ENCODE measurements at places on chromosomes 6 and 20.
A peak's percentile ranks its signal among the peaks of the same experiment; 100 is the strongest.

DNA sequence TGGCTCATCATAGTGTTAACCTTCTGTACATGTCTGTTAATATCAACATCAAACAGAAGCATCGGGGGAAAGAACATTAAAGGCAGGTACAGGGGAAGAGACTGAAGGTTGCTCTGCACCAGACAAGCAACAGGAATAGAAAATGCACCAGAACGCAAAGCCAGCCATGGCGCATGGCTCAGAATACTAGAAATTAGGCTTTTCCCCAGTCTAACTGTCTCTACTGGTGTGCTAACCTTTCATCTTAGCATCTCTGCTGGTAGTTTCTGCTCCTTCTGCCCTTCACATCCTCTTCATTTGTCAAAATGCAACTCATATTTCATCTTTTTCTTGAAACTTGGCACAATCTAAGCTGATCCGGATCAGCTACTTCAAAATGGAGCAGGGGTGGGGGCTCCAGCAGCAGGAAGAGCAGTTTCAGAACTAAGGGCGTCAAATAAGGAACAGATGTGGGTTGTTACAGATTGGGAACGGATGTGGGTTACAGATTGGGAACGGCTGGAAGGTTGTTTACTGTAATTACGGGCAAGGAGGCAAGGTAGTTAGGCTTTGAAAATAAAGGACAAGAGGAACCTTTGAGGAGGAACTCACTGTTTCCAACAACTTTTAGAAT is 13.1 kb upstream of the RNASET2 start:
- peak; percentile 22 for DNase-seq

- no peak for DNase-seq
These were observed 61.6 kb downstream of the IRF4 start for GRCh38 chr6:453152-453551.

GRCh38 chr6:73694711-73695411 is 1.1 kb upstream of the CD109 start:
- no peak for DNase-seq

DNA sequence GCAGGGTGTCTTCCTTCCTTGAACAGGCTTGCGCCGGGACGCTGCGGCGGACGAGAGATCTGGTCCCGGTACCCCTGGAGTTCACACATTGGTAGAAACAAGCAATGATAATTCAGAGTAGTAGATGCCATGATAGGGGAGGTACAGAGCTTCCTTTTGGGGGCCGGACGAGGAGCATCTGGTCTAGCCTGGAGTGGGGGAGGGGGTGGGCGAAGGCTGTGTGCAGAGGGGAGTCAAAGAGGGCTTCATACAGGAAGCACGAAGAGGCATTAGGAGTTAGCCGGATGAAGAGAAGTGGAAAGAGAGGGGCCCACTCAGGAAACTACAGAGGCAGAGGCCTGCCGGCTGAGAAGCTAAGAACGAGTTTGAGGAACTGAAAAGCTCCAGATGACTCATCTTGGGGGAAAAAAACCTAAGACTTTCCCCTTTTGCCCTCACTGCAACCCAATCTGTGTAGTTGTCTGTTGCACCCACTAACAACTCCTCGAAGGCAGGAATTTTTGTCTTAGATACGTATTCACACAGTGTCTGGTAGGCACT is 611 bp downstream of the CNPY3 start:
- DNase-seq, result no peak

GRCh38 chr6:143096403-143096802 is 35.7 kb downstream of the AIG1 start:
- no peak for DNase-seq

DNA sequence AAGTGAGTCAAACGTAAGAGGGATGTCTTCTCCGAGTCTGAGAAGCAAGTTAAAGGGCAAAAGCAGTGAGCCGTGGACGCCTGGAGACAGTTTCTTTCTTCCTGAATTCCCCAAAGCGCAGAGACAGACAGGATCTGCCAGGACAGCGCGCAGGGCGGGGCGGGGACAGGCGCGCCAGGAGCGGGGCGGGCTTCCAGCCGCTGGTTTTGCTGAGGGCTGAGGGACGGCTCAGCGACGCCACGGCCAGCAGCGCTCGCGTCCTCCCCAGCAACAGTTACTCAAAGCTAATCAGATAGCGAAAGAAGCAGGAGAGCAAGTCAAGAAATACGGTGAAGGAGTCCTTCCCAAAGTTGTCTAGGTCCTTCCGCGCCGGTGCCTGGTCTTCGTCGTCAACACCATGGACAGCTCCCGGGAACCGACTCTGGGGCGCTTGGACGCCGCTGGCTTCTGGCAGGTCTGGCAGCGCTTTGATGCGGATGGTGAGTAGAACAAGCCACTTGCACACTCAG is at the start of gene SCGN:
SCGN (plus strand) TSS at position 209 of the 509 bp plus-strand sequence; CDS start at position 398, 189 bp downstream.
- peak; percentile 27 for DNase-seq

DNA sequence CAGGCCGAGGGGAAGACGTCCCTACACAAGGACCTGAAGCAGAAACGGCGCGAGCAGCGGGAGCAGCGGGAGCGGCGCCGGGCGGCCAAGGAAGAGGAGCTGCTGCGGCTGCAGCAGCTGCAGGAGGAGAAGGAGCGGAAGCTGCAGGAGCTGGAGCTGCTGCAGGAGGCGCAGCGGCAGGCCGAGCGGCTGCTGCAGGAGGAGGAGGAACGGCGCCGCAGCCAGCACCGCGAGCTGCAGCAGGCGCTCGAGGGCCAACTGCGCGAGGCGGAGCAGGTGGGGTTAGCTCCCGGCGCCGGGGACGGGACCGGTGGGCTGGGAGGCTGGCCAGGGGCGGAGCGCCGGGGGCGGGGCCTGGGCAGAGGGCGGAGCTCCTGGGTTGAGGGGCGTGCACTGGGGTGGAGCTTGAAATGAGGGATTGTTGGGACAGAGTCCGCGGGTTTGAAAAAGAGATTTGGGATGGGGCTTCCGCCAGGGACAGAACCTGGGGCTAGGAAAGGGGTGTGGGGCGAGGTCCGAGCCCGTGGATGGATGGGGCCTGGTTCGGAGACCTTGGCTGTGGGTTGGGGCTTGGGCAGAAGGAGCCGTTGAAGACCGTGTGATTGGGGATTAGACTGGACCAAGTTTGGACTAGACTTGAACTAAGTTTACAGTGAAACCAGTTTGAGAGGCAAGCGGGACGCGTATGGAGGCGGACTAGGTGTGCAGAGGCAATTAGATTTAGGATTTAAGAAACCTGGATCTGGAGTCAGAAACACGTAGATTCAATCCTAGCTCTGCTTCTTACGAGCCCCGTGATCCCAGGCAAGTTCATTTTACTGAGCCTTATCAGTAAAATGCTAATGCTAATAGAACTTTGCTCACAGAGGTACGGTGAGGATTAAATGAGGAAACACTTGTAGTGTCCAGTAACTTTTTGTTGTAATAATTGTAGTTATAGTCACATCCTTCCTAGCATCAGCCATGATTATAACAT is 20.9 kb downstream of the DEF6 start:
- no peak for DNase-seq

DNA sequence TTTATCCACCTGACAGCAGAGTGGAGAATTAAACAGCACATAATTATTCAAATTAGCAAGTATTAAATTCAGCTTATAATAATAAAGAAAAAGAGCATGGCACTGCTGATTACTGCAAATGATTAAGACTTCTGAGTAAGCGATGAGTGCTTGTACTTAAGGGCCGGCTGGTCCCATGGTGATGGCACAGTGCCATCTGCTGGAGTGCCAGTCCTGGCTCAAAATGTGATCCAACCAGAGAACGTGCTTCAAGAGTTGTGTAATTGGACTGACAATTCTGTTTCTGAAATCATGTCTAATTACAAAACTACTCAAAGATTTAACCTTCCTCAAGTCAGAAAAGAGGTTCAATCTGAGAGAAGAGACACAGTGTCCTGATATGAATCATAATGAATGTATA is 181.6 kb upstream of the RGS17 start:
- DNase-seq, result no peak

GRCh38 chr20:37404461-37404890 is 58.5 kb downstream of the SRC start:
- DNase-seq, result no peak
